Breast epithelium (tissue), 4 donors: ENCODE measurements at places on chromosomes 5 and 9. TPM values are rescaled to one million over a fixed set of nuclear protein-coding genes. Genes with fewer than 3 reads are reported as not detected.

- DNase-seq = no peak
These were observed 13.4 kb downstream of the PWWP2A start for GRCh38 chr5:160105686-160106360.

DNA sequence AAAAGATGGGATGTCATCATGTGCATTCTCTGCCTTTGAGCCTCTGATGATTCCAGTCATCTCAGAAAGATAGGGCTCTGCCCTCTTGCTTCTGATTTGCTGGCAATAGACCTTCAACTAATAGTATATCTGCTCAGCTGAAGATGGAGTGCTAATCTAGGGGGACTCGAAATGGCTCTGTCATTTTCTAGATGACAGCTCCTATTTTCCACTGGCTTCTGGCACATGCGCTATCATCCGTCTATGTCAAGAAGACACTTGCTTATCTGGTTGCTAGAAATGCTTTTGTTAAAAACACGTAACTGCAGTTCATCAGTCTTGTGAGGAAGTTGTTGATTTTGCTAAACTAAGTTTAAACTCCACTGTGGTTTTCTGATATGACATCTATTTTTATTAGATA, 265.5 kb upstream of the ZNF608 start:
- DNase-seq = no peak

DNA sequence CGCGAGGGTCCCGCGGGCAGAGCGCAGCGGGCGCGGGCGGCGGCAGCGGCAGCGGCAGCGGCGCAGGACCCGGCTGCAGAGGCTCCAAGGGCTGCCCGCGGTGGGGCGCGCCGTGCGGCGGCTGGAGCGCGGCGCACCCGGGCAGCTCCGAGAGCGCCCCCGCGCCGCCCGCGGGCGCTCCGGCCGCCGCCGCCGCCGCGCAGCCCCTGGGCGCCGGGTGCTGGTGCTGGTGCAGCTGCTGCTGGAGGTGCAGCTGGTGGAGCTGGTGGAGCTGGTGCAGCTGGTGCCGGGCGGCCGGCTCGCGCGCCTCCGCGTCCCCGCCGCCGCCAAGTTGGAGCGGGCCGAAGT, 644 bp downstream of the IER5L start:
- no peak for DNase-seq

The KCNN2 gene
- not detected for total RNA-seq

The MZB1 gene
- total RNA-seq = 8.6 TPM

DNA sequence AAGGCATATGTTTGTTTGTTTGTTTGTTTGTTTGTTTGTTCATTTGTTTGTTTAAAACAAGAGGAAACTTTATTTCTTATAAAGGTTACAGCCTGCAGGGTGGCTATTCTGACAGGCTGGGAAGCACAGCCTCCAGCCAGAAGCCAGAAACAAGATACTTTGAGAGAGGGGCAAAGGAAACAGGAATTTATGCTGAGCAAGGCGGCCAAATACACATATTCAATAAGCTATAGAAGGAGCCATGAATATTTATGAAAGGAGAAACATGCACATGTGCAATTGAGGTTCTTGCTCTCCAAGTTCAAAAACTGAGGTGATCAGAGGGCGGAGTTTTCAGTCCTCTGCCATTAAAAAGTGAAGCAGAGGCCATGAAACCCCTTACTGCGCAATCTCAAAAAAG, 19.6 kb downstream of the KLHL3 start:
- no peak for DNase-seq

The MEIKIN gene
- not detected for total RNA-seq

DNA sequence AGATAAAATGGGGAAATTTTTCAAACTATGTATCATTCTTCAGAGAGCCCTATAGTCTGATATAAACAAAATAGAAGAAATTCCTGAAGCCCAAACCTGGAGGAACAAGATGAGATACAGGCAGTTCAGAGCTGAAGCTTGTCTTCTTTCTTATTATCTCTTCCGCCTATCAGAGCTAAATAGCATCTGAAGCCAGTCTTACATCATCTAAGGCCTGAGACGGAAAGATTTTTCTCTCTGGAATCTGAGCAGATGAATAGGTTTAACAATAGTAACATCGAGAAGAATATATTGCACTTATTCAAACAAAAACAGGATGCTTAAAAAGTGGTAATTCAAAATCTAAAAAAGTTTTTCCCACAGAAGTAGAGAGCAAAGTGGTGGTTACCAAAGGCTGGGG, 59.8 kb downstream of the LPAR1 start:
- no peak for DNase-seq
